ENCODE measurements at places on chromosomes 1 and 21.

DNA sequence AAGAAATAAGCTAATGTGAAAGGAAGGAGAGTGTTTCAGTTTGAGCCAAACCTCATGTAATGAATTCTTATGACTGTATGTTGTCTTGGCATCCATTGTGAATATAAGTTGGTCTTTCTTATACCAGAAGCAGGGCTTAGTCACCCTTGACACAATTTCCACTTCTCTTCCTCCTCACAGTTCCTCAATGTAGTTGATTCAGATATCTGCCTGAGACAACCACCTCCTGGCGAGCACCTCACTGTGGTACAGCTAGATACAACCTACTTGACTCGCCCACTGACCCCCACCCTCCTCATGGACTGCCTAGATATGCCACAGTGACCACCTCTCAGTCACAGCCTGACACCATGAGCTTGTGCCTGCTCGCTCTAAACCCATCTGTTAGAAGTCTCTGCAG, 45.6 kb downstream of the KYAT3 start:
- DNase-seq: no peak

DNA sequence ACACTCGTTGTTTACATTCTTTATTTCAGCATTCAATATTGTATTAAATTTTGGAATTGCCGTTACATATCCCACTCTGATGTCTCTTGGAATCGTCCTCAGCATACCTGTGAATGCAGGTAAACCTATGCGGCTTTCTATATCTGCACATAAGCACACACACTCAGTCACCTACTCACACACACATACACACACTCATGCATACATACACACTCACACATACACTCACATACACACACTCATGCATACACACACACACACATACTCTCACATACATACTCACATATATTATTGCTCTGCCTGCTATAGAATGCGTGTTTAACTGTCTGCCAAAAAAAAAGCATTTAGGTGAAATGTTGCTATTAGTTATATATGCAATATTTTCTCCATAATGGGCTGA, 53.2 kb upstream of the COA6 start:
- no peak for DNase-seq

GRCh38 chr1:117128323-117129079, 7.0 kb upstream of the TRIM45 start:
- DNase-seq: no peak

DNA sequence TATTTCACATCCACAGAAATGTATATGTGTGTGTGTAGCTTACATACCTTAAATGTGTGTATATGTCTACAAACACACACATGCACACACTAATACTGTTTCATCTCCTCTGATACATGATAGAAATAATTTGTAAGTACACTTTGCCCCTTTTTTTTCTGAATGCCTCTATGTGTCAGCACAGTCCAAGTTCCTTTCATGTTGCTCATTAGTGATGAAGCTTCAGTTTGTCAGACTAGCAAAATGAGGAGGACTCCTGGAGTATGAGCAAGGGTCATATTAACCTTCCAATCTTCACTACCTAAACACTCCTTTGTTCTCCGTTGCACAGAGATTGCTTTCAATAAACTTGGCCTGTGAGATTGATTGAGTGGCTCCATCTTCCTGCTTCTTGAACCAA, 935.4 kb downstream of the MRPL39 start:
- no peak for DNase-seq

DNA sequence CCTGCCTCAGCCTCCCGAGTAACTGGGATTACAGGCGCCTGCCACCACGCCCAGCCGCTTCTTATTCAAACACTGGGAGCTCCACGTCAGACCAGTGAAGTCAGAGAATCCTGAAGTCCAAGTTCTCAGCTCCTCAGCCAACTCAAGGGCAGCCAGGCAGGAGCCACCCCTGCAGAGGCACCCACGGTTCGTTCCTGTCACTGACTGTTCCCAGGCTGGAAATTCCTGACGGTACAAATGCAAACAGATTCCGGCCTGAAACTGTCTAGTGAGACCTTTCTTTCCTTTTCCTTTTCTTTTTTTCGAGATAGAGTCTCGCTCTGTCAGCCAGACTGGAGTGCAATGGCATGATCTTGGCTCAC, 11.7 kb downstream of the SLC35E2B start:
- DNase-seq: no peak

GRCh38 chr21:41289431-41289830, 27.2 kb upstream of the FAM3B start:
- no peak for DNase-seq
